Stimulated activated CD4-positive, alpha-beta T cell treated with anti-CD3 and anti-CD28 coated beads, Interleukin-1b, Interleukin-23, amount 100 ng/mL, for 1 hour (primary cell): ENCODE measurements at places on chromosomes 7 and 10.

- no peak for DNase-seq
Measured at GRCh38 chr10:129514568-129515451, 47.8 kb downstream of the MGMT start.

- DNase-seq, result no peak
Measured at GRCh38 chr7:157299613-157300368, 37.0 kb upstream of the DNAJB6 start.

DNA sequence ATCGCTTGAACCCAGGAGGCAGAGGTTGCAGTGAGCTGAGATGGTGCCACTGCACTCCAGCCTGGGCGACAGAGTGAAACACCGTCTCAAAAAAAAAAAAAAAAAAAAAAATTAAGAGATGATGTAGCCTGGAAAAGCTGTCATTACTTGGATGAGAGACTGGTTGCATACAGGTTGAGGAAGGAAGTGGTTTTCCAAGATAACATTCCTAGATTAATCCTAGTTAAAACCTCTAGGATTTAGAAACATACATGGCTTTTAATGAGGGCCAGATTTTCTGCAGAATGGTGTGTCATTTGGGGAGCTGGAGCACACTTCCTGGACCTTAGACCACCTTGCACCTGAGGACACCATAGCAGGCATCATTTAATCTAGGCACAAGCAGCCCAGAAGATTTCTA is 17.8 kb downstream of the VWA2 start:
- no peak for DNase-seq

- no peak for DNase-seq
Measured at GRCh38 chr7:139294241-139294640, 46.9 kb upstream of the FMC1 start.

DNA sequence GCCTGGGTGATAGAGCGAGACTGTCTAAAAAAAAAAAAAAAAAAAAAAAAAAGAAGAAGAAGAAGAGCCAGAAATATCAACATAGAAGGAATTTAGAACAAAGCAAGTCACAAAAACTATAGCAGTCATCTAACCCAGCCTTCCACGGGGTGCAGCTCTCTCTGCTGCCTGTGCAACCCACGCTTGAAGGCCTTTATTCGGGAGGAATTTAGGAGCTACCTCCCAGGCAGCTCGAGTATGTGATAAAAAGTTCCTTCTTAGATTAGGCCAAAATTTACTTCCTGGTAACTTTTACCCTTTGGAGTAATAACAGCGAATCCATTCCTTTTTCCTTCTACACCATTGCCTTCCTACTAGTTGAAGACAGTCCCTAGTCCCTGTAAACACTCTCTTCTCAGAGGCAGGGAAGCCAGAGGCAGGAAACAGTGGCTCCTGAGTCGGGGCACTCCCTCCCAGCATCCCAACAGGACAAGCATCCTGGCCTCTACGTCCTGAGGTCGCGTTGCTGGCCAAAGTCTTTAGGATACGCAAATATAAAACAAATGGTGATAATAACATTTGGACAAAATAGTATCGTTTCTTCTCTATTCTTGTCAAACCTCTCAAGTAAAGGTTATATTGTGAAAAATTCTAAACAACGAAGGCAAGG is 109.3 kb upstream of the KMT2C start:
- DNase-seq, result no peak

- no peak for DNase-seq
Measured at GRCh38 chr10:125961743-125962142, 65.4 kb downstream of the FANK1 start.

- no peak for DNase-seq
Measured at GRCh38 chr10:10320956-10321355, 696.7 kb upstream of the CELF2 start.

GRCh38 chr7:101435461-101436220 is 73.0 kb downstream of the COL26A1 start:
- no peak for DNase-seq

DNA sequence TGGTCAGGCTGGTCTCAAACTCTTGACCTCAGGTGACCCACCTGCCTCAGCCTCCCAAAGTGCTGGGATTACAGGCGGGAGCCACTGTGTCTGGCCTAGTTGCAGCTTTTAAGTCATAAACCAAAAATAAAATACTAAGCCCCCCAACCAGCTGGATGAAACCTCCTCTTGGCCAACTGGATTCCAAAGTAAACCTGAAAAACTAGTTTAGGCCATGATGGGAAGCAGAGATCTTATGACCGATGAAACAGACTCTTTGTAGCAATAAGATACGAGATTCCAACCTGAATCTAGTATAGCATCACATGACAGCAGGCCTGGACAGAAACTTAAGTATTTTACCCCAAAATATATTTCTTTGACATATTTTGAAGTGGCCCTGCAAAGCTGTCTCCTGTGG is 9.1 kb upstream of the MCM10 start:
- DNase-seq, result no peak

DNA sequence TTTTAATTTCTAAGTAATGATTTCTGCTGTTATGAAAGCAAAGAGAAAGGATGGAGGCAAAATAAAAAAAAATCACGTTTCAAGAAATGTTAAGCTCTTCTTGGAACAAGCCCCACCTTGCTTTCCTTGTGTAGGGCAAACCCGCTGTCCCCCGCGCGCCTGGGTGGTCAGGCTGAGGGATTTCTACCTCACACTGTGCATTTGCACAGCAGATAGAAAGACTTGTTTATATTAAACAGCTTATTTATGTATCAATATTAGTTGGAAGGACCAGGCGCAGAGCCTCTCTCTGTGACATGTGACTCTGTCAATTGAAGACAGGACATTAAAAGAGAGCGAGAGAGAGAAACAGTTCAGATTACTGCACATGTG is 2.4 kb downstream of the ADRB1 start:
- DNase-seq, result no peak

DNA sequence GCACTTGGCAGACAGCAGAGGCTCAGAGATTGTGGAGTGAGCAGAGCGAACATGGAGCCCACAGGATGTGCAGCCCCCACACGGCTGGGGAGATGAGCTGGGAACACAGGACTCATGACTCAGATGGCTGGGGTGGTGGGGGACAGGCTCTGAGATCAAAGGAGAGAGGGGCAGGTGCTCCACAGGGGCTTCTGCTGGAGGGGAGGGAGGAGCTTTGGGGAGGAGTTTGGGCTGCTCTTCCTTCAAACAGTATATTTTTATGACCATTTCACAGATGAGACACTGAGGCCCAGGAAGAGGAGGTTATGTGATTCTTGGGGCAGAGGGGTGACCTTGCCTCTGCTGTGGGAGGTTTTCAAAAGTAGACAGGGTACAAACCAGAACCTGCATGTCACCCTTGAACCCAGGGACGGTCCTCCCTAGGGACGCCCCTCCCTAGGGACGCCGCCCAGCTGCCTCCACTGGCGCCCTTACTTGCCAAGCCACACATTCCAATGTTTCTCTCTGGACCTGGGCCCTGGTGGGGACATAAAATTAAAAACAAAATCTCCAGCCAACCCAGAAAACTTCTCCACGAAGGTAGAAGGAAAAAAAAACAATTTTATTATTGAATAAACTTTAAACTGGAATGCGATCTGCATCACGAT is 981 bp upstream of the CRYGN start:
- DNase-seq, result no peak

- DNase-seq, result no peak
Measured at GRCh38 chr10:114379631-114380041, 24.7 kb downstream of the AFAP1L2 start.

DNA sequence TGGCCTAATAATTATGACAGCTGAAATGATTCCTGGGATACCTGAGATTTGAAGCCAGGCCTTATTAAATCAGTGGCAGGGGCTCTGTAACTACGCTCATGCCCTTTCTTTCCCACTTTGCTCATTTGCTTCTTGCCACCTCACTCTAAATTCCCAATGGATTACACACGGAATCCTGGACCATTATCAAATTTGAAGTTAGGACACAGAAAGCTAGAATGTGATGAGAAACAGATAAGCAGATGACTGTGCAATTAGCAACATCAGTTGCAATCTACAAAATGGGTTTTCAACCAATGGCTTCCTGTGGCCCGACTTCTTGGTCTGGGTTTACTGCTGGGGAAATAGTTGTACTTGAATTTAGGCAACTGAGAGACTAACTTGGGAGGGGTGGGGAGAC is 374.3 kb downstream of the INHBA start:
- no peak for DNase-seq

DNA sequence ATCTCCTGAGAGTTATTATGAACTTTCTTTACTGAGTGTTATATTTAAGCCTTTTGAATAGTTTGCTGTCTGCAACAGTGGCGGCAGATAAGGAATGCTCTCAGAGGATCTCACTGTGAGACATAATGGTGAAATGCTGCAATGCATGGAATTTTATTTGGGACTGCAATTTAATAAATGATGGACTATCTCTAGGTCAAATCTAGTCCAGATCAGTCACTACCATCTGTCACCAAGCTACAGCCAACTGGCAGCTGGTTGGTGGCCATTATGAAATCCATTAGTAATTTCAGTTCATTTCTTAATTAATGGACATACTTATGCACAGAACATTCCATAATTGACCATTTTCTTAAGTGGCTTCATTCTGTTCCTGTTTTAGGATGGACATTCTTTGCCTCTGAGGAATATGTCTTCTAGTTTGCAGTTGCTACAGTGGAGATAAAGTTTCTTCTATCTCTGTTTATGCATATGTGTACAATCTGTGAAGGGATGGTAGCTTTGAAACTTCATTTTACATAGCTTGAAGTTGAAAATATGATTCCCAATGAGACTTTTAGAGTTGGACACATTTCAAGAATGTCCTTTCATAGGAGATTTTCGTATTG is 586.6 kb downstream of the SUGCT start:
- no peak for DNase-seq

DNA sequence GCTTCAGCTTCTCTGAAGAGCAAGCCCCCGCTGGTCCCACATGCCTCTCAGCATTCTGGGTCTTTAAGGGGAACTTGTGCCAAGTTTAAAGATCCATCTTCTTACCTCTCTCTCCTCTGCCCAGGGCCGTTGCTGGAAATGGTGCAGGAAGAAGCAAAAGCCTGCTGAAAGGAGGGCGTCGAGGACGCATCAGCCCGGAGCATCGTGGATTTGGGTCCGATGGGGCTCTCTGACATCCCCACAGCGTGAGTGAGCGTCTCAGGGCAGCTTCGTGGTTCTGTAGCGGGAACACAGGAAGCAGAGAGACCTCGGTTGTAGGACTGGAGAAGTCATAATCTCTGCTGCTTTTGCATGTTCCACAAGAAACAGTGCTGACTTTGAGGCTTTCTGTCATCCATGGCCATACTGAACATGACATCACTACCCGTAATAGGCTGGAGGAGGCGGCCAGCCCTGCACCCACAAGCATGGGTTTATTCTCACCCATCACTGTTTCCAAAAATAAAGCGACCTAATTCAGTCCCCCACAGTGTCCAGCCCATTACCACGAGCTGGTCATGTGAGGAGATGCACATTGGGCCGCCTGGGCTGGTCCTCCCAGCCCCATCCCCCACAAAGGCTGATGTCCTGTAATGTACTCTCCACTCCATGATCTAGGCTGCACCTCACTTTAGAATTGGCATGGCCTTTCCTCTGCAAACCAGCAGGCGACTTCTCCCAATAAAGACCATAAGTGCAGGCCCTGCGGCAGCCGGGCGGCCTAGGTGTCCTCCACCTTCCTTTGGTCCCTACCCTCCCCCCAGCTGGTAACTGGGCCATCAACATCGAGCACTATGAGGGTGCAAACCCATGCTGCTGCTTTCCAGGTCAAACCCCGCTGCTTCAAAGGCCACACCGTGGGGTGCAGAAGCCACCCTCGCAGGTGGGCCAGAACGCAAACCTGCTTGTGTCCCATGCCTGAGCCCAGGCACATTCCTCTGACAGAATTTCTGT is 276.9 kb downstream of the TNS3 start:
- DNase-seq, result no peak

- DNase-seq, result no peak
Measured at GRCh38 chr10:126235091-126235978, 152.9 kb downstream of the ADAM12 start.

GRCh38 chr10:8042721-8043568 is 11.5 kb upstream of the GATA3 start:
- no peak for DNase-seq
